ENCODE measurements at places on chromosomes 2 and 18.

- DNase-seq = no peak
Measured at GRCh38 chr18:10011061-10011460, 97.2 kb downstream of the VAPA start.

GRCh38 chr2:240391111-240392051, 44.1 kb upstream of the GPC1 start:
- DNase-seq = no peak

DNA sequence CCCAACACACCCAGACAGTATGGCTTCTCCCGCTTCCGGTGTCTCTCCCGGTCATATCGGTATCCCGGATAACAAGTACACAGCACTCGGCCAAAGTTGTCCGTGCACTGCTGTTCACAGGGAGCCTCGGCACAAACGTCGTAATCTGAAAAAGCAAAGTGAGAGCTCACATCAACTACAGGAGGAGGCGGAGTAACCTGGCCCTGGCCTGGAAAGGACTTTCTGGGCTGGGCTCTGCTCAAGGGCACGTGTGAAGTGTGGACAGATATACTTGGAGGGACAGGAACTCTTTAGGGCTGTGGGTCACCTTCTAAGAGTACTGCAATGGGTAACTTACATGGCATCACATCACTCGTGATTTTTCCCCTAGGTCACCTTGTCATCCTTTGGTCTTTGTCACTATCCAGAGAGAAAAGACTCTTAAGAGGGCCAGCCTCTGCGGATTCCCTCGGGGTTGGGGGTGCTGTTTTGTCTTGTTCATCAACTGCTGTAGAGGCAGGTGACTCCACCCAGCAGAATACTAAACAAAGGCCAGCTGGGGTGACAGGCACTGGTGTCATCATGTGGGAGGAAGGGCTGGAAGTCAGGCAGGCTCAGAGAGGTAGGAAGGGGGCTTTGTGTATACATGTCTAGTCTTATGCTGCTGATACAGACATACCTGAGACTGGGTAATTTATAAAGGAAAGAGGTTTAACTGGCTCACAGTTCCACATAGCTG, 110.6 kb upstream of the LMAN1 start:
- no peak for DNase-seq

DNA sequence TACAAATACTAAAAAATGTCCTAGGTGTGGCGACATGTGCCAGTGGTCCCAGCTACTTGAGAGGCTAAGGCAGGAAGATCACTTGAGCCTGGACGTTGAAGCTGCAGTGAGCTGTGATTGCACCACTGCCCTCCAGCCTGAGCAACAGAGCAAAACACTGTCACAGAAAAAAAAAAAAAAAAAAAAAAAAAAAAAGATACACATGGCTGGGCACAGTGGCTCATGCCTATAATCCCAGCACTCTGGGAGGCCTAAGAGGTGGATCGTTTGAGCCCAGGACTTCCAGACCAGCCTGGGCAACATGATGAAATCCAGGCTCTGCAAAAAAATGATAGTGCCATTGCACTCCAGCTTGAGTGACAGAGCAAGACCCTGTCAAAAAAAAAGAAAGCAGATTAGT, 13.7 kb downstream of the KANSL1L start:
- DNase-seq = no peak

Data from muscle of arm (tissue), 14 donors.